Left renal pelvis (tissue), 4 donors: ENCODE measurements at places on chromosomes 2 and 18. TPM values are rescaled to one million over a fixed set of nuclear protein-coding genes. Genes with fewer than 3 reads are reported as not detected.

DNA sequence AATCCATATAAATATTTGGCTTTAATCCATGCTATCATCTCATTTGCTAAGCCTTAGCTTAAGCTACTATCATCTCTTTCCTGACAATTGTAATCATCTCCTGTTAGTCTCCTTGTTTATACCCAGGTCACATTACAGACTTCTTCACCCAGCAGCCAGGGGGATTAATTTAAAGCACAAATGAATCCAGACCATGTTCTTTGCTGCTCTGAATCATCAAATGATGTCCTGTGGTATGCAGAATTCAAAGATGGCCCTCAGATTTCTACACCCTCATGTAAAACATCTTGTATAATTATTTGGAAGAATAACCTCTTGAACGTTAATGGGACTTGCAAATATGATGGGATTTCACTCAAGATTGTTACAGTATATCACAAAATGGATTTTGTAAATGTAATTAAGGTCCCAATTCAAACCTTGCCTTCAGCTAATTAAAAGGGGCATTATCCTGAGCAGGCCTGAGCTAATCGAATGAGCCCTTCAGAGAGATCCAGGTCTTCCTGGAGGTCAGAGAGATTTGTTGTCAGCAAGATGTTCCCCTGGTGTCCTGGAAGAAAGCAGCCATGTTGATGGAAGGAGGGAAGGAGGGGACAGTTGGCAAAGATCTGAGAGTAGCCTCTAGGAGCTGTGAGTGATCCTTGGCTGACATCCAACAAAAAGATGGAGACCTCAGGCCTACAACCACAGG lies 241.1 kb upstream of the MMADHC start:
- no peak for DNase-seq

DNA sequence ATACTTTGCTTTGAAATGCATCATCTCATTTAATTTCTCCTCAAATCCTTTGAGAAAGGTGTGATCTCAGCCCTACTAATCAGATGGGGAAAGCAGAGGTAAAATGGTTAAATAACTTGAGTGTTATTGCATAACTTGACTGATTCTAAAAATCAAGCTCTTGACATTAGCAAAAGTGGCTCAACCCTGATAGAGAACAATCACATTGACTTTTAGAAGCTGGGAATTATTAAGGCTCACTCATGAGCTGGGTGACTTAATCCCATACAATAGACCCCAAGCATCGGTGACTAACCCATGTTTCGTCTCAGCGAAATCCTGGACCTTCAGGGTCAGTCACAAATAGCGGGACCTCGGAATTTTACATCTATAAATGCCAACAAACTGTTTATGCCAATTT lies 378.9 kb downstream of the NBAS start:
- DNase-seq = no peak

- no peak for DNase-seq
Observed at GRCh38 chr2:222609381-222609780, 46.5 kb downstream of the FARSB start.

- no peak for DNase-seq
Observed at GRCh38 chr2:127621981-127622431, 23.9 kb upstream of the GPR17 start.

DNA sequence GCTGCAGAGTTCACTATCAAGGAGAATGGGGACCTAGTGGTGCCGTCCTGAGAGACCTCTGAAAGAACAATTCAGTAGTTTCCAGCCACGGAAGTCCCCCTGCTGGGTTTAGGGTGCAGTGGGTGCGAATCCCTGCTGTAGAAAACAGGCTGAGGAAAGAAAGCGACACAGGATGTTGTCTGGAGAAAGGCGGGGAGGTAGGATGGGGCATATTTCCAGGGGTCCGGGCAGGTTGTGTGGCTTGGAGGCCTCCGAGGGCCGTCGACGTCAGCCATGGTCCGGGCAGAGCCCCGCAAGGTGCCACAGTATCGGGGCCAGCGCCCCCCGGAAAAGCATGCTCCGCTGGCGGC lies 807 bp upstream of the CREB1 start:
- DNase-seq = no peak

GRCh38 chr18:57353940-57354461 lies 1.6 kb downstream of the ST8SIA3 start:
- peak; percentile 23 for DNase-seq

The C1QL2 gene
- polyA plus RNA-seq = not detected

DNA sequence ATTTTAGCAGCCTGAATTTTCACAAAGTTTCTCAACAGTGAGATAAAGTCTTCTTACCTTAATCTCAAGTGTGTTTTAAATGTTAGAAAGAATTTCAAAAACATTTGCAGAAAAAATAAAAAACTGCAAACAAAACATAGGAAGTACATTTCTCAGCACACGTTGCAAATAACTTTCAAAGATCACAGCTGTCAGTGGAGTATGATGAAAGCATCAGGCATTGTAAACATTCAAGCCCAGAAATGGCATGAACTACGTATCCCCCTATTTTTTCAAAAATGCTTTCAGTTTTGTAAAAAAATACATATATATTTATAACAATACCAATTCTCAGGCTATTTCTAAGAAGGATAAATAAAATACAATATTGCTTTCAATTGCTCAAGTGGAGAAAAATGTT lies 320.6 kb upstream of the TFPI start:
- no peak for DNase-seq

The CCDC141 gene
- polyA plus RNA-seq = 0.17 TPM

GRCh38 chr2:30443081-30443480 lies 4.0 kb upstream of the LCLAT1 start:
- DNase-seq = no peak
